ENCODE measurements at places on chromosomes 2 and 18.

- DNase-seq, result no peak
These were observed 159.1 kb upstream of the PIEZO2 start for GRCh38 chr18:11308499-11308898.

DNA sequence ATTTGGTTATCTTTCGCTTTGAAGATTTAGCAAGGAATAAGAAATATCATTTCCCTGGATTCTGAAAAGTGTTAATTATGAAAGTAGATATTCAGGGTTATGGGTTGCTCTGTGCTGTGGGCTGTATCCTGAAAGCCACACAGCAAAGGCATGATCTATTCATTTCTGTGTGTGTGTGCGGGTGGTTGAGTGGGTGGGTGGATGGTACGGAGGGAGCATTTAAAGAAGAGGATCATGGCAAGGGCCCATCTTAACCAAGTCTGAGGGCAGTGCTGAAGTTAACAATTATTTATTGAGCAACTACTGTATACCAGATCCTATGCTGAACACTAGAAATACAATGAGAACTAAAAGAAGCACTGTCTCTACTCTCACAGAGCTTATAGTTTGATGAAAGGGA lies 178.2 kb upstream of the ZEB2 start:
- no peak for DNase-seq

DNA sequence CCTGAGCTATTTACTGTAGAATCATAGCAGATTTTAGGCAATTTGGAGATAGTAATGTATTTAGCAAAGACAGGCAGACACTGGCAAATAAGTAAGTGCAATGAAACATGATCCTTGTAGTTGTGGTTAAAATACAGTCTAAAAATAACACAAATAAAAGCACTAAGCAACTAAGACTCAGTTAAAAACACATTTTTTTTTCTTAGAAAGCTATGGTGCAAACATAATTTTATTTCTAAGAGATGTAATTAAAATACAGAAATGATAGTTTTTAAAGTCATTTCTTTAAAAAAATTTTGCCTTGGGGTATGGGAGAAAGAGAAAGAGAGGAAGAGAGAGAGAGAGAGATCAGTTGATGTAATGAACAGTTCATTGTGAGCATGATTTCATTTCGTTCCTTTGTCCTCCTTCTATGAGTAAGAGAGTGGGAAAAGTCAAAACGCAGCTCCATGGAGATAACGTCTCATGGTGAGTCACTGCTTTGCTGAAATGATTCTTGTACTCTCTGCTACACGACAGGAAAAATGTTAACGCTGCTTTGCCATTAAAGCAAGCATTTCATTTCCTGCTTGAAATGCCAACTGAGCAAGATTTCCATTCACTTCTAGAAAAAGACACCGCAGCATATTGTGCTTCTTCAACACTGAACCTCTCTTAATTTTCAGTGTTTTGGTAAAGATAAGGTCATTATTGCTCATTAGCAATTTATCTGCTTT lies 61.3 kb upstream of the PGAP1 start:
- DNase-seq, result no peak

GRCh38 chr18:61742565-61743429 lies 150.0 kb downstream of the RNF152 start:
- no peak for DNase-seq

DNA sequence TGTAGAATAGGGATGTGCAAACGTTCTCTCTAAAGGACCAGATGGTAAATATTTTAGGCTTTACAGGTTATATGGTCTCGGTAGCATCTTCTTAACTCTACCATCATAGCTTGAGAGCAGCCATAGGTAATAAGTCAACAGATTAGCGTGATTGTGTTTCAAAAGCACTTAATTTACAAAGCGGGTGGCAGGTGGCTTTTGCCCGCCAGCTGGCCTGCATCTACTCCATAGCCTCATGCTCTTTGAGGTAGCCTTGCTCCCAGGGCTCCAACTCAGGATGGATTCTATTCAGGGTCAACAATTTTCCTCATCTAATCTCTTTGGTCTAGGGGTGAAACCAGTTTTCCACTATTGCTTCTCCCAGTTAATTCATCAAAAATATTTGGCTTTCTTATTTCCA lies 5.0 kb upstream of the ATP9B start:
- no peak for DNase-seq

GRCh38 chr2:12502759-12503158 lies 214.0 kb upstream of the TRIB2 start:
- peak; percentile 28 for DNase-seq

DNA sequence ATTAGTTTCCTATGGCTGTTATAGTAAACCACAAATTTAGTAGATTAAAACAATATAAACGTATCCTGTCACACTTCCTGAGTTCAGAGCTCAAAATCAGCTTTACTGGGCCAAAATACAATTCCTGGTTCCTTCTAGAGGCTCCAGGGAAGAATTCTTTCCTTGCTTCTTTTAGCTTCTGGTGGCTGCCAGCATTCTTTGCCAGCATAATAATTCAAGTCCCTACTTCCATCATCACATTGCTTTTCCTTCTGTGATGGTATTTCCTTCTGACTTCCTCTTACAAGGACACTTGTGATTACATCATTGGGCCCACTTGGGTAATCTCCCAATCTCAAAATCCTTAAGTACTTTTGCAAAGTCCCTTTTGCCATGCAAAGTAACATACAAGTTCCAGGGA lies 40.6 kb downstream of the MOB4 start:
- no peak for DNase-seq

DNA sequence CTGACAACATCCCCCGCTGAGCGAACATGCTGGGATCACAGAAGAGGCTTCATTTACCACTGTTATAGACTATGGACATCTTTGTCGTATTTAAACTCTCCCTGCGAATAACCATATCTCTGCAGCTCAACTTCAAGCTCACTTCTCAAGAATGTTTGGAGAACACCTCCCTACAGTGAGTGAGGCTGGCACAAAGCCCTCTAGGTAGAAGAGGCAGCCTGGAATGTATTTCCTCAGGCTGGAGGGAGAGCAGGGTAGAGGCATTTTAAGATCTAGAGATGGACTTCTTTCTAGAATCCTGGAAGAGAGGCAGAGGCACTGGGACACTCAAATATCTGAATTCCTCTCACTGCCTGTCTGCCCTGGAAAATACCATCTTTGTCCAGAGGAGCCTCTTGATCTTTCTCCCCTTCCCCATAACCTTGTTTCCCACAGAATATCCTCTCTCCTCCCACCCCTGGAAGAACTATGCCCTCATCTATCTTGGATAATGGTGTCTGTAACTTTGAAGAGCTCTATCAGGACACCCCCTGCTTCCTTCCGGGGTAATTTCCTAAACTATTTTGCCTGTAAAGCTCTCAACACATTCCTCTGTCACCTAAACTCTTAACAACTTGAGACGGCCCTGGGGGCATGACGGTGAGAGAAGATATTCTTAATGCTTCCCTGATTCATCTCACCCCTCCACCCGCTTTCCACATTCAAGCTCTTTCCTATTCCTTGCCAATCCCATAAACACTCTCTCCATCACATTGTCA lies 2.4 kb upstream of the ANTXR1 start:
- no peak for DNase-seq

DNA sequence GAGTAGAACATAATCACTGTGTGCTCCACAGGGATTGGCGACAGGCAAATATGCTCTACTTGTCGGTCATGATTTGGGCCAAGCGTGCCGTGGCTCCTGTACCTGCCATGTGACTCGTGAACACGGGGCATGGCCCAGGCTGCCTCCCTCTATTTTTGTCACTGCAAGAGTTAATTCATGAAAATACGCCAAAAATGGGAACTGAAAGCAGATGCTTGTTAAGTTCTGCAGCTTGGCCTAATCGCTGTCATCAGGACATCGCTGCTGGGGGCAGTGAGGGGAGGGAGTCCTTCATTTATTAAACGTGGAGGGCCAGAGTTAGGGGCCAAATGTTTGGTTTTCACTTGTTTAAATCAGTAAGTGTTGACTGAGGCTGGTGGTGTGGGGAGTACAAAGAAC lies 177.8 kb downstream of the BCL2 start:
- DNase-seq, result no peak

DNA sequence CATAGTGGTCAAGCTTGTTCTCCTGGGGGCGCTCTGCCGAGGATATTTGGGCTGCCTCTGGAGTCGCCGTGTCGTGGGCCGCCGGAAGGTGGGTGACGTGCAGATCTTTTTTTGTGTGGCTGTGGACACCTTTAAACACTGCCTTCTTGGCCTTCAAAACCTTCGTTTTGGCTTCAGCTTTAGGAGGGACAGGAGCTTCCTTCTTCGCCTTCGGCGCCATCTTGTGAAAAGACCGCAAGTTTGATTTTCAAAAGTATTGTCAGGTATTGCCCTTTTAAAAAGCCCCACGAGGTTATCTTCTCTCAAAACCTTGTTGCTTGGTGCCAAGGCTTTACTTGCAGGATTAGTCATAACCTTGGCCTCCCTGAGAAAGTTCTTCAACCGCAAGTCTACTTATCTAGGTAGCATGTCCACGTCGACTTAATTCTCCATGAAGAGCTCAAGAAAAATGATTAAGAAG lies 20.8 kb downstream of the LAMA3 start:
- no peak for DNase-seq

DNA sequence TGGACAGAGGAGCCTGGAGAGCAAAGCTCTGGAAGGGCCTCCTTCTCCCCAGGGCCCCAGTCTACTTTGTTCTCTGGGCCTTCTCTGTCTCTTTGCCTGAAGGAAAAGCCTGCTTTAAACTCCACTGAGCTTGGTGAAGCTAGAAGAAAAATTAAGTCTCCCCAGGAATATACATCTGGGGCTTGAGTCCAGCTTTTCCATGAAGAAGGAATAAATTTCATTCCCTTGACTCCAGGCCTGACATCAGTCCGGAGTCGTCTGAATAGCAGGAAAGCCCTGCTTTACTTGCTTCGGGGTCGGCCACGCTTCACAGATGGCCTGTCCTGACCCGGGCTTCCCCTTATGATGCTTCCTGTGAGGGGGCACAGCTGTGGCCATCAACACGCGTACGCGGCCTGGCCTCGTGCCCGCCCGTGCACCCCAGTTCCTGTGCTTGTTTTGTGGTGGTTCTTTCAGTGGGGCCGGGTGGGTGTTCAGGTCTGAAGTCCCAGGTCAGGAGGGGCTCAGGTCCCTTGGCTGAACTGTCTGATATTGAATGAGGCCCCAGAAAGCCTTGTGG lies 73.6 kb downstream of the ACOXL start:
- DNase-seq, result no peak

DNA sequence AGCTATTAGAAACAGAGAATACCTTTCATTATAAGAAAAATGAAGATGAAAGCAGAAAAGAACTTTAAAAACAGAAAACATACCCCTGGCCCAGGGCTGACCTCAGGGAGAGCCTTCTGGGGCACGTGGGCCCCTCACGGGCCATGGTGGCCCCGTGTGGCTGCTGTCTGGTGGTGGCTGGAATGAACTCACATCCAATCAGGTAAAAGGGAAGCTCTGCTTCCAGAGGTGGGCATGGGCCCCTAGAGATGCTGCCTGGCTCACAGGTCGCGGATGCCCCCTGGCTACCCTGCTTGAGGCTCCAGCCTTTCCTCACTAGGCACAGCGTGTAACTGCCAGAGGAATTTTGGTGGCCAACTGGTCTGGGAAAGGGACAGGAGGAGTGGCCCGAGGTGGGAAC lies 16.6 kb downstream of the SNORC start:
- DNase-seq, result no peak

- no peak for DNase-seq
These were observed 547.4 kb upstream of the ID2 start for GRCh38 chr2:8134473-8134932.

- DNase-seq, result no peak
These were observed 466.1 kb upstream of the MC4R start for GRCh38 chr18:60838677-60839076.

DNA sequence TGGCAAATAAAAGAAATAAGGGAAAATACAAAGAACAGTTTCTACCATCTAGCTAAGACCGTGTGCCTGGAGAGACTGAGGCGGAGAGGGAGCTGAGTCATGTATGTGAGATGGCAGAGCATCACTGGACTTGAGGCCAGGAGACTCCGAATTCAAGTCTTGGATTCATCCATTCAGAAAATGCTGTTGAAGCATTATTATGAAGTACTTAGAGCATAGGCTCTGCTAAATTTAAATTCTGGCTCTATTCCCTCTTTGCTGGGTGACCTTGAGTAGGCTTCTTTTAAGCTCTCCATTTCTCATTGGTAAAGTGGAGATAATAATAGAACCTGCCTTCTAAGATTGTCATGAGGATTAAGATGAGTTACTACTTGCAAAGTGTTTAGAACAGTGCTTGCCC lies 34.7 kb downstream of the NPHP1 start:
- no peak for DNase-seq

- peak; percentile 67 for DNase-seq
These were observed 10.2 kb upstream of the THNSL2 start for GRCh38 chr2:88159955-88160415.

DNA sequence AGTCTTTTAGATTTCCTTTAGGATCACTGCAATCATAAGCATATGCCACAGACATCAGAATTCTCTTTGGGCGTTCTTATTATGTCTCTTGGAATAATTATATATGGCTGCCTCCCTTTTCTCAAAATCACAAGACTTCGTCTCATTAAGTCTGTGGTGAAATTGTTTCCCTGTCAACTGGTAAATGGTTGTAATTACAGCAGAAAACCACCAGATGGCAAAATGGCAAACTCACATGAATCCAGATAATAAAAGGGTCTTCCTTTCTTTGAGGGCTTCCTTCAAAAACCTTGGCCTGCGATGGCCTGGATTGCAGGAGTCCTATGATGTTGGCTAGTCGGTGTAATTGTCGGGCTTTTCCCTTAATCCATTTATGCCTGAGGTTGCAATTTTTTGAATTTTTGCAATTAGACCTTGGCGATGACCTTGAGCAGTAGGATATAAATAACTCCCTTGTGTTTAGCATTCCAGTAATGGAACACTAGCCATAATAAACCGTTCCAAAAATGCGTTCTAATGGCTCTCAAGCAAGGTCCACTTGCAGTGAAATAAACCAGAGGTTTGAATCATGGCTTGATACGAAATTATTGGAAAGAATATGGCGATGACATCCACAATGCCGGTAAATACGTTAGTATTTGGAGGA lies 656.4 kb downstream of the MBD2 start:
- DNase-seq, result peak; percentile 19

DNA sequence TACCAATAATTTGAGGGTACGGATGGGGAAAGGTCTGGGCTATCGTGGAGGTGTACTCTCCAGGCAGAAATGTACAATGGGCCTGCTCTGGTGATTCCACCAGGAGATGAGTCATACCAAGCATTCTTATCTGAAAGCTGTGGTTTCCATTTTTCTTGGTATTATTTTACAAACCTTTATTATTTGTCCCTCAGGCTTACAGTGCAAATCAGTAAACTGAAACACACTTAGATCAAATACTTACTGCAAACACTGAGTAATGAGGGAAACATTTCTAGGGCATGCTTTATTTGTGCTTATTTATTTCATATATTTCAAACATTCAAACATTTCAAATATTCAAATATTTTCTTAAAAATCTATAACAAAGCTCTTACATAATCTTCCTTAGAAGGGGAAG lies 319.8 kb downstream of the RND3 start:
- DNase-seq, result no peak

Data from CD4-positive, alpha-beta T cell treated with Interleukin-10 for 1 hour (primary cell).